ENCODE measurements at places on chromosomes 1 and 21.

DNA sequence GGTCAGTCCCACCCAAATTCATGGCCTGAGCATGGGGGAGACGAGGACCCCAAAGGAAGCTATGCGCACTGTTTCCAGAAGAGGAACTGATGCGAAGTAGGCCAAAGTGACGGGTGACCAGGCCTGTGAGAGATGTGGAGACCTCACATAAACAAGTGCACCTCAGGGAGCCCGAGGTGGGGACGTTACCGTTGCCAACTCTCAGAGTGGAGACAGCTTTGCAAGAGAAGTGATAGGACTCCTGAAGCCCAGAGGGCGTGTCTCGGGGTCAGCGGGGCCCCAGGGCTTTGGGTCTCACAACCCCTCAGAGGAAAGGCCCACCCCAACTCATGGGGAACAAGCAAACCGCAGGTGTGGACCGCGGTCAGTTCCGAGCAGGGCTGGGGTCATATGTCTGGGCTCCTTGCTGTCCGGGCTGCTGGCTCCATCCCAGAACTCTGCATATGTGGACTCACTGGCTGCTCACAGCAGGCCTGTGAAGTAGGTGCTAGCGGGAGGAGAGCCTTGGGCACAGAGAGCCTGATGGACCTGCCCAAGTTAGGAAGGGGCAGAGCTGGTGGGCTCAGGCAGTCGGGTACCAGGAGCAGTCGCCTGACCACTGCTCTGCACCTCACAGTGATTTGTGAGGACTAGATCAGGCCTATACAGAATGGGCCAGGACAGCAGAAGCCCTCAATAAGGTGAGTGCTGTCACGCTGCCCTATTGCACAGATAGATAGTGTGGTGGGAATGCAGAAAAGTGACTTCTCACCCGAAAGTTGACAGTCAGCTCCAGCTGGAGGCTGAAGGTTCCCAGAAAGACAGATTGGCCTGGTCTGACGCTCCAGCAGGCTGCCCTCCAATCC is 26.2 kb downstream of the STUM start:
- DNase-seq, result no peak

DNA sequence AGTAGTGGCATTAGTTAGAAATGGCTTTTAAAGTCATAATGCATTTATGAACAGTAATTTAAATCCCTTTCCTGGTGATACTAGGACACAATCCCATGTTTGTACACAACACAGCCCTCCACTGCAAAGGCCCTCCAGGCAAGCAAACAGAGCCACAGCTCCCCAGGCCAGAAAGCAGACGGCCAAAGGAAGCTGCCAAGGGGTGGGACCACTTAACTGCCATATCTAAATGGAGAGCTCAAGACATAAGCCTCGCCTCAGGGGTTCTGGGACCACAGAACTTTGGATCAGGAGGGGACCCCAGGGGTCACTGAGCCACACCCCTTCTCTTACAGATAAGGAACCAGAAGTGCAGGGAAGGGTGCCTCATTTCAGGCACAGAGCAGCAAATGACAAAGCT is 189.7 kb downstream of the KCNH1 start:
- no peak for DNase-seq

- peak; percentile 37 for DNase-seq
These were observed 32.3 kb downstream of the SLC9A1 start for GRCh38 chr1:27122652-27123051.

GRCh38 chr1:205258261-205258691 is 30.5 kb downstream of the TMCC2 start:
- no peak for DNase-seq

GRCh38 chr1:111988743-111989453 is 570 bp downstream of the KCND3 start:
- DNase-seq, result no peak

DNA sequence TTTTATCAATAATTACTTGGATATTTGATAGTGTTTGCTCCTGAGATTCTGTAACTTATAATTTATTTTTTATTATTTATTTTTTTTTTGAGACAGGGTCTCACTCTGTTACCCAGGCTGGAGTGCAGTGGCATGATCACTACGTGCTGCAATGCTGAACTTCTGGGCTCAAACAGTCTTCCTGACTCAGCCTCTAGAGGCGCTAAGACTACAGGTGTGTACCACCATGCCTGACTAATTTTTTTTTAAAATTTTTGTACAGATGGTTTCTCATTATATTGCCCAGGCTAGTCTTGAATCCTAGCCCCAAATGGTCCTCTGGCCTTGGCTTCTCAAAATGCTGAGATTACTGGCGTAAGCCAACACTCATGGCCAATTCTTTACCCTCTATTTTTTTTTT is 845.5 kb upstream of the ADGRL4 start:
- no peak for DNase-seq

DNA sequence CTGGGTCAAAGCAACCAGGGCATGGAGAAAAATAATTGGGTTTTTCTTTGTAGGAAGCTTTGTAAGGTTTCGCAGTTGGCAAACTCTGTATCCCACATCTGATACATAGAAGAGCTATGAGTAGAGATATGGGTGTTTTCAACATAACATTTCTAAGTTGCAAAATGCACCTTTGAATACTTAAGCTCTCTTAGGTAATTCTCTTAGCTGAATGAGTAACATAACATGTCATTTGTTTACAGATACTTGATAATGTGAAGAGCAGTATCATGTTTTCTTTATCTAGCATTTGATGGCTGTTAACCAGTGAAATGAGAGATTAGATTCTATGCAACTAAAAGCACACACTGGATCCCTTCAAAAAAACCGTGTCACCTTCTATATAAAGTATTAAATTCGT is 21.6 kb downstream of the RAVER2 start:
- DNase-seq, result no peak

- no peak for DNase-seq
These were observed 173.9 kb upstream of the IVNS1ABP start for GRCh38 chr1:185490924-185491323.

DNA sequence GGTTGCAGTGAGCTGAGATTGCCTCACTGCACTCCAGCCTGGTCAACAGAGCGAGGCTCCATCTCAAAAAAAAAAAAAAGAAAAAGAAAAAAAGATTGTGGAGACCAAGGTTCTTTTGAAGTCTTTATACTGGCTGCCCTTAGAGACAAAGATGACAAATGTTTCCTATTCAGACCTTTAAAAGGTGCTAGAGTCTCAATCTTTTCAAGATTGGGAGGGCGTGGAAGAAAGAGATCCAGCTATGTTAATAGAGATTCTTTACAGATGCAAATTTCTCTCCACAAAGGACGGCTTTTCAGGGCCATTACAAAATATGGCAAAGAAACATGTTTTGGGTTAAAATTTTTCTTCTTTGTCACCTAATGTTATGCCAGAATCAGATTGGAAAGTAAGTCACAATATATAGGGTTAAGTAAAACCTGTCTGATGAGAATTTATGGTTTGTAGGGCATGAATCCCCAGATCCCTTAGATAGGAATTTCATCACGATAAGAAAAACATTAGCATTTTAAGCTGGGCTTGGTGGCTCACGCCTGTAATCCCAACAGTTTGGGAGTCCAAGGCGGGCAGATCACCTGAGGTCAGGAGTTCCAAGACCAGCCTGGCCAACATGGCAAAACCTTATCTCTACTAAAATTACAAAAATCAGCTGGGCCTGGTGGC is 13.0 kb upstream of the MORC3 start:
- DNase-seq, result no peak

- DNase-seq, result no peak
These were observed 32.3 kb downstream of the MAN1C1 start for GRCh38 chr1:25648681-25649440.

- no peak for DNase-seq
These were observed 57.1 kb upstream of the DYNLT5 start for GRCh38 chr1:66695116-66695515.

DNA sequence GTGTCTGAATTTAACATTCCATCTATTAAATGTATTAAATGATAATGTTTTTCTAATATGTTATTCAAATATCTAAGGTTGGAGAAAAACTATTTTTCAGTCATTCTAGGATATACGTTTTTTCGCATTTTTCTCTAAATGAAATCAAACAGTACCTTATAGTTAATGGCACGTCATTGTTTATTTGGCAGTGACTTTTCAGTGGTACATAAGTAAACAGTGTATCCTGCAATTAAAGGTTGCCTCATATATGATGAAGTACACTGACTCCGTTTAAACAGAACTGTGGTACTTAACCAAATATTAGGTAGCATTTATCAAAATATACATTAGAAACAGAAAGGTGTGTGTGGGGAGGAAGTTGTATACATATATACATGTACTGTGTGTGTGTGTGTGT is 79.2 kb downstream of the EPS15 start:
- no peak for DNase-seq

DNA sequence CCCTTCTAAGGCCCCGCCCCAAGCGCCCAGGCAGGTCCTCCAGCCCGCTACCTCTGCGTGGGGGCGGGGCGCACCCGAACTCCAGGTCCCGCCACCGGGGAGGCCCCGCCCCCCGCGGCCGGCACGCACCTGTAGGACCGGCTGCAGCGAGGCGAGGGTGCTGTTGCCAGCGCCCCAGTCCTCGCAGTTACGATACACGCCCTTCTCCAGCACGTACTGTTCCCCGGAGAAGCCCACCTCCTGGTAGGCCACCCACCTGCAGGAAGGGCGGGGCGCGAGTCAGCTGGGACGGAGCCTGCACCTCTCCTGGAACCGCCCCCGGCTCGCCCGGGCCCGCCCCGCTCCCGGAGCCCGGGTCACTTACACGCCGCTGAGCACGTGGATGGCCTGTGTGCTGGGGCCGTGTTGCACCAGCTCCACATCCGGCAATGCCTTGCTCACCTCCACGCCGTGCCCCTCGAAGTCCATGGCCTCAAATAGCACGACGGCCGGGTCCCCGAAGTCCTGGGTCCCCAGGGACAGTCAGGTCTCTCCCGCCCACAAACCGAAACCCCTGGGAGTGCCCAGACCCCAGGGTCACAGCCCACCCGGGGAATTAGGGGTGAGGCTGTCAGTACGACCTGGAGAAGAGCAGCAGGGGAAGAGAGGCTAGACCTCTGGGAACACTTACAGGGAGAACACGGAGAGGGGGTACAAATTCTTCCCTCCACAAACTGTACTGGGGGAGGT is 17.3 kb downstream of the CRYBG2 start:
- no peak for DNase-seq

- no peak for DNase-seq
These were observed 31.6 kb downstream of the LRP8 start for GRCh38 chr1:53296117-53296749.

DNA sequence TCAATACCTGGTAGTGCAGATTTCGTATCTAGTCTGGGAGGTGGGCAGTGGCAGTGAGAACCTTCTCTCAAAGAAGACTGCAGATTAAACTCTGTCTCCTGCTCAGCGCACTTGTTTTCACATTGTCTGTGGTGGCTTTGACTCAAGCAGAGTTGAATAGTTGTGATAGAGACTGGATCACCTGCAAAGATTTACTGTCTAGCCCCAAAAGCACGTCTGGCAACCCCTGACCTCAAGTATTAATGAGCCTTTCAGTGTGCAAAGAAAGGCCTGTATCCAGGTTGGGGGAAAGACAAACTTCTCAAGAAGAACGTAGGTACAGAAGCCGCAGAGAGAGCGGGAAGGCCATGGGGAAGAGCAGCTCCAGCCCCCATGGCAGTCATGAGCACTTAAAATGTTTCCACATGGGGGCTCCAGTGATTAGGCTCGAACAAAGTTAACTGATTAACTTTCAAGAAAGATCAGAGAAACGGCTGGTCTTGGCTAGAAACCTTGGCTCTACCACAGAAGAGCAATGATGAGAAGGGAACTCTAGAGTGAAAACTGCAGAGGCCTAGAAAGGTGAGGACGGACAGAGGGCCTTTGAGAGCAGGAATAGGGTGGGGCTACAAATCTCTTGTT is 15.2 kb downstream of the HENMT1 start:
- no peak for DNase-seq

GRCh38 chr1:24896596-24897262 is 33.3 kb downstream of the RUNX3 start:
- no peak for DNase-seq

DNA sequence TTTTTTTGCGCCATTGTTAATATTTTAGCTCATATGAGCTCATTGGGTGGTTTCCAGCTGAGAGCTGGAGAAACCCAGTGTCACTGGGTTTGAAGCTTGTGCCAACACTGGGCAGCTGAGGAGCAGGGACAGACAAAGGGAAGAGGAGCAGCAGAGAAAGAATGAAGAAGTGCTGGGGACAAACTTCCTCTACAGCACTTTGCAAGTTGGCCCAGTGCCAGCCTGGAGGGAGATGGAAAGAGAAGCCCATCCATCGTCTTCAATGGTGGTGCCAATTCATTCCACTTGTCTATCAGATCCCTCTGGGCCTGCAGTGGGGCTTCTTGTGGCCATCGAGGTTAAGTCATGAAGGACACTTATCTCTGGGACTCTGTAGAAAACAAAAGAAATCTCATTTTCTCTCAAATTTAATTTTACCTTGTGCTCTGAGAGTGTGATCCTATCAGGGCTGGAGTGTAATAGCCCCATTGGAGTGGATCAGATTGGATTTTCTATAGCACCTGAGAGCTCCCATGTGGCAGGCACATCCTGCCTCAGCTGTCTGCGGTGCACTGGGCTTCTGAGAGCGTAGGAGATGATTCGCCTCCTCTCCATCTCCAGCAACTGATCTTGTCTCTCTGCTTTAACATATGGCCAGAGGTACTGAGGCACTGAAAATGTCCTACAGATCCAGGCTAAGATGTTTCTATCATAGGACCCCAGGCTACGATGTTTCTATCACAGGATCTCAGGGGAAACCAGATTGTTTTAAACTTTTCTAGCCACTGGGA is 114.7 kb downstream of the TNR start:
- no peak for DNase-seq

DNA sequence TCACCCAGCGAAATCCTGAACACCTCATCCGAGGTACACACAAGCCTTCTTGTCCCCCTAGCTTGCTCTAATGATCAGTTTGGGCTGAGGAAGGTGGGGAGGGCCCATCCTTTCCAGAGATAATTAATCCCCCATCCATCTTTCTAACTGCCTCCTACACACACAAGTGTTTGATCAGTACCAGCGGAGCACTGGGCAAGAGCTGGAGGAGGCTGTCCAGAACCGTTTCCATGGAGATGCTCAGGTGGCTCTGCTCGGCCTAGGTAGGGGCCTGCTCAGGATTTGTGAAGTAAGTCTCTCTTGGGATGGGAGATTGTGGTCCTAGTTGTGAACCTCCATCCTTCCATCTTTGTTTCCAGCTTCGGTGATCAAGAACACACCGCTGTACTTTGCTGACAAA is 5.8 kb downstream of the ANXA9 start:
- no peak for DNase-seq

- DNase-seq, result no peak
These were observed 37.0 kb upstream of the ENAH start for GRCh38 chr1:225689882-225690459.

GRCh38 chr1:224302947-224303346 is 27.0 kb downstream of the NVL start:
- no peak for DNase-seq

DNA sequence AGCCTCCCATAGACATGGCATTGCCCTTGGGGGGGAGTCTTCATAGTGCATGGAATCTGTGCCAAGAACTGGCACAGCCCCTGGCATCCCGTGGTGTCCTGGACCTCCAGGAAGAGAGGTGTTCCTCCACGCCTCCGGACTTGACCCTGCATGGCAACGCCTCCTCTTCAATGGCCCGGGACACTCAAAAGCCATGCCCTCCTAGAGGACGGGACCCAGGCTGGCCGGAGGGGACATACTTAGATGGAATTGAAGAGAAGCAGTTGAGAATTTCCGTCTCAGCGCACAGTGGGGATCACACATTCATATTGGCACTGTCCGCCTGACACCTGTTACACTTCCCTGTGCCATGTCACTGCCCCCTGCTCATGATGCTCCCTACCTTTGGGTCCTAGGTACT is 38.4 kb upstream of the TENT5C start:
- no peak for DNase-seq

GRCh38 chr1:54266908-54267307 is 66.9 kb downstream of the MRPL37 start:
- DNase-seq, result no peak

- DNase-seq, result no peak
These were observed 141.9 kb upstream of the TNR start for GRCh38 chr1:175885326-175885725.

All from SW 1271 (cell line).